ENCODE measurements at places on chromosomes 7 and 10.

GRCh38 chr10:6296828-6297251 lies 94.1 kb downstream of the PFKFB3 start:
- peak; percentile 57 for DNase-seq

DNA sequence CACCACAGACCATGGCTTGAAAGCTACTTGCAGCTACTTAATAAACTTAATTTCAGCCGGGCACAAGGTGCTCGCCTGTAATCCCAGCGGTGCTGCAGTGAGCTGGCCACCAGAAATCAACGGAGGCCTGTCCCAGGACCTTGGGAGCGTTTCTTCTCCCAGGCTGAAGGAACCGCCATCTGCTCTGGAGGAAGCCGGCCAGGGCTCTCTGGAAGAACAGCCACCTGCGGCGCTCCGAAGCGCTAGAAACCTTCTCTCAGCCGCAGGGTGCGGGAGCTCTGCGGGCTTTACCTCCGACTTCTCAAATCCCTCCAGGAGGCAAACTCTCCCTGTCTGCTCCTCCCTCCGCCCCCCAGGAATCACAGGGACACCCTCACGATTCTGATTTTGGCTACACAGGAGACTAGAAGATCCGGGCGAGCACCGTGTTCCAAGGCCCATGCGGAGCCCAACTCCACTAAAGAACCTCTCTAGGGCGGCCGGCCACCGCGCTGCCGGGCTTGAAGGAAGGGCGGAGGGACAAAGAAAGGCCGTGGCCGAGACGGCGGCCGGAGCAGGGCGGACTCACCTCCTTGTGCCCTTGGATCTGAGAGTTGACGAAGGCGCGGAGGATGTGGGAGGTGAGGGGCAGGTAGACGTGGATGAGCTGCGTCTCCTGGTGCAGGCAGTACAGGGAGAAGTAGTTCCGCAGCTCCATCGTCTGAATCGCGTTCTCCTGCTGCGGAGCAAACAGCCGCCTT lies 14.4 kb downstream of the NUDT1 start:
- no peak for DNase-seq

DNA sequence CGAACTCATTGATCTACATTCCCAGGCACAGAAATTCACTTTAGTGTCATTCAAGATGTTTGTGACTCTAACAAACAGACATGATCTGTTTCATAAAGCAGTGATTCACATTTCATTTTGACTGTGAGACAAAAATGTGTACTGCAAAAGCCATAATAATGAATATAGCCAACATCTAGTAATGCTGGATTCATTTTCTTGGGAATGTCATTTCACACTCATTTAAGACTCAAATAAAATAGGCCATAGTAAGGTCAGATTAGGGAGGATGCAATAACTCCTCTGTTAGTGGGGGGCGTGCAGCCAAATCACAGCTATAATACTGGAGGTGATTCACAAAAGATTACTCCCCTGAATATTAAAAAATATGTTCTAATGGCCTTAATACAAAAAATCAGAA lies 566.6 kb upstream of the ZWINT start:
- no peak for DNase-seq

- DNase-seq = peak; percentile 52
These were observed 13.1 kb downstream of the PLCE1 start for GRCh38 chr10:94006591-94007550.

DNA sequence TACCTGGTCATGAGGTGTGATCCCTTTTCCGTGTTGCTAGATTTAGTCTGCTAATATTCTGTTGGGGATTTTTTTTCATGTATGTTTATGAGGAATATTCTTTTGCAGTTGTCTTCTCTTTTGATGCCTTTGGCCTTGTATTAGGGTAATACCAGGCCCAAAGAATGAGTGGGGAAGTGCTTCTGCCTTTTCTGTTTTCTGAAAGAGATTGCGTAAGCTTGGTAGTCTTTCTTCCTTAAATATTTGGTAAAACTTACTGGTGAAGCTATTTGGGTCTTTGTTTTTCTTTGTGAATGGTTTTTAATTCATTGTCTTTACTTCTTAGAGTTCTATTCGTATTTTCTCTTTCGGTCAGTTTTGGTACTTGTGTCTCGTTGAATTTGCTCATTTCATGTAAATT lies 51.1 kb downstream of the SHH start:
- no peak for DNase-seq

- DNase-seq = no peak
These were observed 16.3 kb downstream of the MINDY4 start for GRCh38 chr7:30787486-30787885.

DNA sequence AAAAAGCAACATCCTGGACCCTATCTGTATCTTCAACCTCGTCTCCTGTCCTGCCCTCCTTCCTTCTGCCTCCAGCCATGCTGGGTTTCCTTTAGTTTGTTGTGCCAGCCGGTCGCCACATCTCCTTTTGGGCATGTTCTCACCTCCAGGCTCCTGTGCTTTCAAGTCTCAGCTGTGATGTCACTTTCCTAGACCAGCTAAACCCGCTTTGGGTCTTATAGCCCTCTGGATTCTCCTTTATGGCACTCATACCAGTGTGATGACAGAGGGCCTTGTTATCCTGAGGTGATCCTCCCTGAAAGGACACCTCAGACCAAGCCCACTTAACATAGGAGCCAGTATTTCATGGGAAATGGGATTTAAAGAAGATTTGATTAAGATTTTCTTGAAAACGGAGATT lies 108.6 kb downstream of the EMX2 start:
- no peak for DNase-seq

- DNase-seq = no peak
These were observed 163.6 kb downstream of the GRM8 start for GRCh38 chr7:127089146-127089545.

- peak; percentile 33 for DNase-seq
These were observed 21.3 kb upstream of the LIPF start for GRCh38 chr10:88642963-88643362.

- no peak for DNase-seq
These were observed 7.1 kb upstream of the FAM204A start for GRCh38 chr10:118349235-118349634.

- peak; percentile 49 for DNase-seq
These were observed 261.4 kb downstream of the BAMBI start for GRCh38 chr10:28938745-28939144.

- DNase-seq = no peak
These were observed 17.2 kb downstream of the RUNDC3B start for GRCh38 chr7:87645446-87645845.

- DNase-seq = peak; percentile 99
These were observed 15.4 kb upstream of the HIBADH start for GRCh38 chr7:27677912-27678612.

GRCh38 chr7:12601302-12601869 lies 30.9 kb downstream of the SCIN start:
- DNase-seq = no peak

- DNase-seq = no peak
These were observed 20.3 kb upstream of the ETV1 start for GRCh38 chr7:14009453-14010418.

DNA sequence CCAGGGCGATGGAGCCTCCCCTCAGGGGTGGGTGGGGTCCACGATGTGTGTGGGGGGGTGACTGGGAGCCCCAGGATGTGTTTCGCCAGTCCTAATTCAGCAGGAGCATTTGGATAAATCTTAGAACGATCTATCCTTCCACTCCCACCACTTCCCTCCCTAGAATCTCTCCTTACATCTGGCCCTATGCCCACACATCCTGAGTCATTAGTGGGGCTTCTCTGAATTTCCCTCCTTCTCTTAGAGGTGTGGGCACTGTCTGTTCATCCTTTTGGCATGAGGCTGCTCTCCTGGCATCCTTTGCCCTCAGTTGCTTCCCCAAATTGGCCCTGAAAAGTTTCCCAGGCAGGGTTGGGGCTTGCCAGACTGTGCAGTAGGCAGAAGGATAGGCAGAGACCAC lies 1.6 kb downstream of the GHRHR start:
- no peak for DNase-seq

GRCh38 chr10:26839966-26840627 lies 20.7 kb downstream of the ABI1 start:
- DNase-seq = peak; percentile 33

GRCh38 chr7:99124236-99124635 lies 19.7 kb downstream of the SMURF1 start:
- DNase-seq = no peak

GRCh38 chr7:130475776-130476175 lies 16.1 kb upstream of the MEST start:
- DNase-seq = no peak

GRCh38 chr7:27125986-27126394 lies 4.6 kb downstream of the HOXA4 start:
- no peak for DNase-seq

GRCh38 chr10:72171175-72171630 lies 44.6 kb upstream of the ANAPC16 start:
- peak; percentile 98 for DNase-seq

- no peak for DNase-seq
These were observed 1.6 kb upstream of the GPRIN2 start for GRCh38 chr10:46558122-46558391.

- DNase-seq = peak; percentile 78
These were observed 115.0 kb downstream of the PLXDC2 start for GRCh38 chr10:19930936-19931893.

DNA sequence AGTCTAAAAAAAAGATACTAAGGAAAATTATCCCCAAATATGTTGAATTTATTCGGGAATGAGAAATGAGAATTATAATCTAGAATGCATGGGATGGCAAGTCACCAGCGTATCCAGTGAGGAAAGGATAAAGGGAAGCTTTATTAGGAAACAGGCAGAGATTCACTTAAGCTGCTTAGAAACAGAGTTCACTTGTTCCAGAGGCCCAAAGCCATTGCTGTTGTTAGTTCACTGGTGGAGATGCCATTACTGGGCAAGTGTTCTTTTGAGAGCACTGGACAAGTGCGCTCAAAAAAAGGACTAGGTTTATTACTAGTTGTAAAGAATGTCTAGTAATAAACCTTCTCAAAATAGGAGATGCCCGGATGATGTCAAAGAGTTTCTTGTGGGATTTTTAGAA lies 51.2 kb downstream of the MICU1 start:
- DNase-seq = no peak

- no peak for DNase-seq
These were observed 852.9 kb downstream of the SORCS1 start for GRCh38 chr10:106311590-106311989.

DNA sequence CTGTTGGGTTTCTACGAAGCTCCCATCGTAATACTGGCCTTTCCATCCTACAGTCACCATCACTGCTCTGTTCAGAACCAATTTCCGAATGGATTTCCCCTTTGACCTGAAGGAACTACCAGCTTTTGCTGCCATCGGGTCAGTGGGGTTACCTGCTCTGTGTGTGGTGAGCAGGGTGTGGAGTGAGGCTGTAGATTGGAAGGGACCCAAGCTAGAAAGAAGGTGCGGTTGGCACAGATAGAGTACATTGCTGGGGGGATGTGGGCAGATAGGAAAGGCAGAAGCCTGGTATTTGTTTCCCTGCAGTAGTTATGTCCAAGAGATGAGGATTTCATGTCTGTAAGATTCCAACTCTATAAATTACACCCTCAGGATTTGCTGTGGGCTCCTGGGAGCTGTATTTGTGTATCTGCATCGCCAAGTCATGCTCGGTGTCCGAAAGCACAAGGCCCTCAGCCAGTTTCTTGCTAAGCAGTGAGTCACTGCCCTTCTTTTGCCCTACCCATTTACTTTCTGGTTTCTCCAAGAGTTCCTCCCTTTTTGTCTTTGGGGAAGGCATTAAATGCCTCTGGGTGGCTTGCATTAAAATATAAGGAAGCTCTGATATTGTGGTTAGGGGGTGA lies 15.4 kb downstream of the CLCN1 start:
- DNase-seq = peak; percentile 70

DNA sequence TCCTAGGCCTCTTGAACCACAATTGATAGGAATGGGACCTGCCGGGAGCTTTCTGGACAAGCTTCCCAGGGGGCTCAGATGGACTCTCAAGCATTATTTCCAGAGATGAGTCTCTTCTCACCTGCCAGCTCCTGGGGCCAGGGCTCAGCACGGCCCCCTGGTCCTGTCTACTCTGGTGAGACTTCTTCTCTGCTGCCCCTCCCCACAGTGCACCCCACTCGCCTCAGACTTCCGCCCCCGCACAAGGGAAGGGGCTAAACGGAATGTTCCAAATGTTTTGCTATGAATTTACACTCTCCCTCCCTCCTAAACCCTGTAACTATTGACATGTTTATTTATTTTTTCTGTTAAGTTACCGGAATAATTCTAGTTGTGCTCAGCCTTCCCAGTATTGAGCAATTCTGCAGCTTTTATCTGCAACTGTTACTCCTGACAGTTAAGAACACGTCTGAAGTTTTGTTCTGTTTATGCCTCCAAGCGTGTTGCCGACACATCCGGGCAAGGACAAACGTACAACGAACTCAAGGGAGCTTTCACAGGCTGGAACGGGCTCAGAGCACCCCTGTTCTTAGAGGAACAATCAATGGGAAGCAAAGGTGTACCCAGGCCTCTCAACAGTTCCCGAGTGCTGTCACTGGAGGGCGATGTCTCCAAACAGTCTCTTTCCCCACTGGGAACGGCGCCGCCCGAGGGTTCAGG lies 55.2 kb downstream of the FHIP2A start:
- peak; percentile 27 for DNase-seq

GRCh38 chr10:103784089-103784488 lies 71.3 kb downstream of the SH3PXD2A start:
- DNase-seq = no peak

- peak; percentile 98 for DNase-seq
These were observed 44.6 kb upstream of the TSPAN13 start for GRCh38 chr7:16708980-16709379.

DNA sequence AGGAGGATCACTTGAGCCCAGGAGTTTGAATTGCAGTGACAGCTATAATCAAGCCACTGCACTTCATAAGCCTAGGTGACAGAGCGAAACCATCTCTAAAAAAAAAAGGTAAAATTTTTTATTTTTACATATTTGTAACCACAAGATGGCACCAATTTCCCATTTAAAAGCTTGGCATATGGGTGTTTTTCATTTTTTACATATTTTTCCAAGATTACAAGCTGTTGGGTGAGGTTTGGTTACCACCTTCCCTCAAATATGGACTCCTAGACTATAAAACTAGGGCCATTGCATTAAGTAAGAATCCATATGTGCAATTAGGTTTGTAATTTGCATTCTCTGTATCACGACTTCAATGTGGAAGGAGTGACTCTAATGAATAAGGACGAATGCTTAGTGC lies 129.3 kb upstream of the ACBD5 start:
- no peak for DNase-seq

DNA sequence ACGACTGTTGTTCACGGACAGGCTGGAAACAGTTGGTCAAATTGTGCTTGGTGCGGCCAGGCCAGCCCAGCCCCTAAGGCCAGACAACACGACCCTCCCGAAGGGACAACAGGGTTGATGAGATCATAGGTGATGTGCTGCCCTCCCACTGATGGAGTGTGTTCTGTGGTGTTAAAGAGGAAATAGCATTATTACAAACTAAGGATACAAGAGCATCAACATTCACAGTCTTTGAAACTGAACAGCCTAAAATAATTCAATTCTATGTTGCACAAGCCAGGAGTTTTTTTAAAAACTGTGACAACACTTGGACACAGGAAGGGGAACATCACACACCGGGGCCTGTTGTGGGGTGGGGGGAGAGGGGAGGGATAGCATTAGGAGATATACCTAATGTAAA lies 87.6 kb downstream of the FAM53B start:
- DNase-seq = no peak

DNA sequence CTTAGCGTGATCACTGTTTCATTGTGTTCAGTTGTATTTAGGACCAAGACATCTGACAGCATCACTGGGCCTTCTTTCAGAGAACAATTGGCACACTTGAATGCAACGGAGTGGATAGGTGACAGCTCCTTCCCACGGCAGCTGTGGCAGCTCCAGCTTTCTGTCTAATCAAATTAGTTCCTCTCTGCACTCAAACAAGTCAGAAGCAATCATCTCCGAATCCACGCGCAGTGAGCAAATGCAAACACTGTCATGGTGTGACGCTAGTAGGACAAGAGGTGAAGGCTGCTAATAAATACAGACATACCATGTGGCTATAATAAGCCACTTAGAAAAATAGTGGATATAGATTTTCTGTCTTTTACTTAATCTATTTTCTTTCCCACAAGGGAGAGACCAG lies 542.4 kb downstream of the ACTR3B start:
- DNase-seq = no peak
